ENCODE measurements at places on chromosomes 2 and 18.

- DNase-seq = no peak
Observed at GRCh38 chr2:23454501-23455120, 69.6 kb downstream of the KLHL29 start.

DNA sequence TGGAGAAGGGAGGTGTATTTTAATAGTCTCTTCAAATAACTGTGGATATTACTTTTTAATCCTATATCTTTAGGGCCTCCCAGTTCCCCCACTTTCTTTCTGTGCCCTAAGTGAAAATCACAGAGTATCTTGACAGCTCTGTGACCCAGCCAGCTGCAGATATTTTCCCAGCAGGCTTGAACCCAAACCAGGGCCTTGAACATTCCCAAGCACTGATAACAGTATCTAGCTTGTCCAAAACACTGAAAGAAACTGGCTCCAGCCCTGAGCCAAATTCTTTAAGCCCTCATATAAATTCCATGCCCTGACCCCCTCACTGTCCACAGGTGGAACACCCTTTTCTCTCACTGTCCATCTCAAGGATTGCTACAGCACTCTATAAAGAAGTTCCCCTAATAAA is 388.1 kb upstream of the CHAC2 start:
- DNase-seq = no peak

DNA sequence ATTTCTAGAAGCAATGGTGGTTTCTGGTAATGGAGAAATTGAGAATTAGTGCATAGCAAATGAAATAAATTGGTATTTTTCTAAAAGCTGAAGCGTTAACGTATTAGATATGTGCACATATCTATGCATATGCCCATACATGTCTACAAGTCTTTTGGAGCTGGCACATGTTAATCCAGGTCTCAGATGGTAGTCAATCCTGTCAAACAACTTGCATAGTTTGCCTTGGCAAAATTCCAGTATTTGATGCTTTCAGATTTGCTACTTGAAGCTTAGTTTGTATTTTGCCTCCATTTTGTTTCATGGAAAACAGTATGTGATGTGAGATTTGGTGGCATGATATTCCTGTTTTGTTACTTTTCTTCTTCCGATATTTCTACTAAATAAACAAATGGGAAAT is 304.6 kb downstream of the PARD3B start:
- no peak for DNase-seq

DNA sequence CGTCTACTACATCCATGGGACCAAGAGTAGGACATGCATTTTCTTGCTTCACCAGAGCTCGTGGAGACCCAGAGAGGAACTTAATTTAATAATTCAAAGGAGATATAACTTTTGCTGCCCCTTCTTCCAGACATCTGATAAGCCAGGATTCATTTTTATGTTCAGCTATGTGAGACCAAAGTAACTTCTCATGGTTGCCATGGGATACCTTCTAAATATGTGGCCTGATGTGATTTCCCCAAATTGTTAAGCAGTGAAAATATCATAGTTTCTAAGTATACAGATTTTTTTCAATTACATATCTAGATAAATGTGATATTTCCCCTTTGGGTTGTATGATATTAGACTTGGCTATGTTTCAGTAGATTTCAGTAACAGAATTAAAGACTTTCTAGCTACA is 185.5 kb upstream of the FN1 start:
- DNase-seq = no peak

DNA sequence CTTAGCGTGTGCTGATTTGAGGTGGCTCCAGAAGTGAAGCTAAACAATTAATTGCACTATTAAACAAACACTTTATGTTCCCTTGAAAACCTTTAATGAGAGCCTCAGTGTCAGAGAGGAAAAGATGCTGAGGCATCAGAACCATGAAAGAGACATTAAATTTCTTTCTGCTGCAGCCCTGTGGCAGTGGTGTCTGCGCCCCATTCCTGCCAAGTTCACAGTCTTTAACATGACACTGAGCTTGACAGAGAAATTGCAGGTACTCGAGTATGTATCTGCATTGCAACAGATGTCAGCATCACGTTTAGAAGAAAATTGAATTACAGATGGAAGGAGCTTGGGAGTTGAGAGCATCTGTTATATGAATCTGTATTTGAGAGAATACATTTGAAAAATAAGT is 111.3 kb upstream of the CREB1 start:
- DNase-seq = no peak
